ENCODE measurements at places on chromosomes 13 and 19.

GRCh38 chr19:6856749-6857372 lies 30.5 kb upstream of the ADGRE1 start:
- no peak for DNase-seq

DNA sequence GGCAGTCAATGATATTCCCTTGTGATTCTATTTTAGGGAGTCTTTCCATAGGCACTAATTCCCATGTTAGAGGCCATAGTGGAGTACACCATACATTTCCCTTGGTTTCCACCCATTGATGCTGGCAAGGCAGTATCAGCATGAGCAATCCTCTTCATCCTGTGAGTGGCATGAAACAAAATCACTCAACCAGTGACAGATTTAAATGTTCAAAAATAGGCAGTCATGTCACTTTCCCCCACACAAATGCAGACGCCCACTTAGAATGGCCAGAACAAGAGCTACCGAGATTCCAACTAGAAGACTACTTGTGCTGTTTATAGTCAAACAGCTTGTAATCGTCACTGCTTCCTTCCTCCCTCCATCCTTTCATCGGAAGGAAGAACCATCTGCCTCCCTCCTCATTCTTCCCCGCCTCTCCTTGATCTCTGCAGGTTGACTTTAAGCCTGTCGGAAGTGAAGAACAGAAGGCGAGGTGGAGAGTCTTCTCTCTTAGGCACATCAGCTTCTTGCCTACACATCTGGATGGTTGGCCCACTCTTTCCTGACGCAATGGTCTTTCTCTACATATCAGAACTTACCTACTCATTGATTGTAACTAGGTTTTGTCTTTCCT lies 22.6 kb downstream of the RASL11A start:
- no peak for DNase-seq

DNA sequence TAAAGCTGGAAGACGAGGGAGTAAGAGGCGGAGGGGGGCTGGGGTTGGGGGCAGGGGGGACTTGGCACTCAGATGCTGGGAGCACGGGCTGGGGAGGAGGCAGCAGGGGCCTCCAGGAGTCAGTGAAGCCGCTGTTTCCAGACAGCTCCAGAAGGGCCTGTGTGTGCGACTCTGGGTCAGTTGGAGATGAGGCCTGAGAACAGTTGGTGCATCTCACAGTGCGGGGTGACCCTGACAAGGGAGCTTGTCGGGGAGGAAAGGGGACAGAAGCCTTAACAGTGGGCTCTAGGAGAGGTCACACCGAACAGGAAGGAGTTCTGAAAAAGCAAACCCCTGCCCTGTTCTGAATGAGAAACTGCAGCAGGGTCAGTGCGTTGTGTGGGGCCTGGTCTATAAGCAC lies 11.2 kb downstream of the NAXD start:
- DNase-seq = no peak

DNA sequence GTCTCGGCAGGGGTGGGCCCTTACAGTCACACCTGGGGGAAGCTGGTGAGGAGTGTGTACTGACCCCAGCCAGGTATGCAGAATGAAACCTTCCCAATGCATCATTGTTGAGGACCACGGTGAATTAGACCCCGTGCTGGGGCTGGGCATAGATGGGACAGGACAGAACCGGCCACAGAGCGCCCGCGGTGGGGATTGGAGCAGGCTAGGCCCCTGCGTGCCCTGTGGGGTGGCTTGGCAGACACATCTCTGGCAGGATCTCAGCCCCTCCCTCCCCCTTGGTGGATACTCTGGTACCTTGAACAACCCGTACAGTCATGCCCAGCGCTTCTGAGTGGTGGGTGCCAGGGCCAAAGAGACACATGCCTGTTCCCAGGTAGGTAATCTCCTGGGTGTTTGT lies 200.6 kb downstream of the TEX29 start:
- DNase-seq = no peak

DNA sequence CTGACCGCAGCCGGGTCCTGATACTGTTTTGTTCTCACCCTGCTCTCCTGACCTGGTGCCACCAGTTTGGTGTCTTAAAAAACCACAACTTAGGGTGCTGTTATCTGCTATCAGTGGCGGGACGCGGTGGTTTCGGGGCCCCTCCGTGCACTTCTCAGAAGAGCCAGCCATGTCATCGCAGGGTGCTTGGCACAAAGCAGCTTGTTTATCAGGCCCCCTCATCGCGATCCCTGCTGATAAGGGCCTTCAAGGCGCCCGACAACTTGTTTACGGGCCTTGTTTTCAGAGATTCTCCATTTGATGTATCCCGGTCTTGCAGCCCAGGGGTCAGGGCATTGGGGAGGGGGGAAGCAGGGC lies 58.1 kb upstream of the KLF2 start:
- no peak for DNase-seq

DNA sequence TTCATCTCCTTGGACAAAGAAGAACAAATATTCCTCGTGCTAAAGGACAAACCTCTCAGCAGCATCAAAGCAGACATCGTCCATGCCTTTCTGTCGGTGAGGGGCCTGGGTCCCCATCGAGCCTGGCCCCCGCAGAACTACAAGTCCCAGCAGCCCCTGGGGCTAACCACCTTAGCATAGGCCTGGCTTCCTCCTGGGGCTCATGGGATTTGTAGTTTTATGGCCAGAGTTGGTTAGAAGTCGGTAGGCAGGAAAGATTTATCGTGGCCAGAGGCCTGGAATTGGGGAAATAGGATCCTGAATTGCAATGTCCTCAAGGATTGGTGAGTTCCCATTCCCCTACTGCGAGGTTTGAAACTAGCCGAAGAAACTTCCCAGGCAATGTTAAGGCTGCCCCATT lies 19.6 kb downstream of the TMEM150B start:
- DNase-seq = no peak

DNA sequence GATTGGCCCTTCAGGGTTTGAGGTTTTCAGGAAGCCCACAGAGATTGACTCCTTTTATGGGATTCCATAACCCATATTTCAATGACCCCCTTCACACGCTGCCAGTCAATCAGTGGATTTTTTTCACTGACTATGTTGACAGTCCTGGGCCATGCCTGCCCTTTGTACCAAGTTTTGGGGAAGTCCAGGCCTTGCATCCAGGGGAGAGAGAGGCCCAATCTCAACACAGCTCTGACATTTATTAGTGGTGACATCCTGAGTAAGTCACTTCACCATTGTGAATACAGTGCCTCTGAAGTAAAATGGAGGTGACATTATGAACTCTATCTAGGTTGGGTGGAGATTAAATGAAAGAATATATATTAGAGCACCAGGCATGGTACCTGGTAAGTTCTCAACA lies 181.1 kb downstream of the NUFIP1 start:
- no peak for DNase-seq

- DNase-seq = no peak
These were observed 189.7 kb downstream of the ENOX1 start for GRCh38 chr13:43596924-43597598.

DNA sequence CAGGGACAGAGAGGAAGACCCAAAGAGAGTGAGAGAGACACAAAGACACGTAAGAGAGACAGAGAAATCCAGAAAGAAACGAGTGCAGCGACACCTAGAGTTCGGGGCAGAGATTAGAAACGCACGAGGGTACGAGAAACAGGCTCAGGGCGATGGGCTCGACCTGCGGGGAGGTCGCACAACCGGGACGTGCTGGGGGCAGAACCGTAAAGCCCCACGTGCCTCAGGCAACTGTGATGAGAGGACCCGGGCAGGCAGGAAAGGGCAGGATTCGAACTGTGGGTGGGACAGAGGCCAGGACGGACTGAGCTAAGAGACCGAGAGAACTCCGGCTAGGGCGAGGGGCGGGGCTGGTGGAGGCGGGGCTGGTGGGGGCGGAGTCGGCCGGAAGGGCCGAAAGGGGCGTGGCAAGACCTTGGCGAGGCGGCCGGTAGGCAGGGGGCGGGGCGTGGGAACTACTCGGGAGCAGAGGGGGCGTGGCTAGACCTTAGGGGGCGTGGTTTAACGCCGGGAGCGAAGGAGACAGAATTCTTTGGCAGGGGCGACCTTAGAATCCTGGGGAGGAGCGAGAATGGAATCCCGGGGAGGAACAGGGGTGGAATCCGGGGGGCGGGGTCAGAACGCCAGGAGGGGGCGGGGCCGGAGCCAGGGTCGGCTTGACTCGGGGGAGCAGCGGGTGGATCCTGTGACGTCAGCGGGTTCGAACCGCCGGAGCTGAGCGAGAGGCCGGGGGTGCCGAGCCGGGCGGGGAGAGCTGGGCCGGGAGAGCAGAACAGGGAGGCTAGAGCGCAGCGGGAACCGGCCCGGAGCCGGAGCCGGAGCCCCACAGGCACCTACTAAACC lies at the start of gene NECTIN2:
NECTIN2 (plus strand) TSS at position 686 of the 843 bp plus-strand sequence. CDS start 229 bp downstream, outside the sequence.
- peak; percentile 96 for DNase-seq

- DNase-seq = no peak
These were observed 11.8 kb upstream of the HMGB1 start for GRCh38 chr13:30477346-30478195.

GRCh38 chr13:109629737-109630136 lies 156.6 kb downstream of the IRS2 start:
- DNase-seq = no peak

- no peak for DNase-seq
These were observed 9.1 kb upstream of the EBI3 start for GRCh38 chr19:4220188-4220587.

- DNase-seq = no peak
These were observed 599 bp upstream of the ZNF784 start for GRCh38 chr19:55625004-55625326.

DNA sequence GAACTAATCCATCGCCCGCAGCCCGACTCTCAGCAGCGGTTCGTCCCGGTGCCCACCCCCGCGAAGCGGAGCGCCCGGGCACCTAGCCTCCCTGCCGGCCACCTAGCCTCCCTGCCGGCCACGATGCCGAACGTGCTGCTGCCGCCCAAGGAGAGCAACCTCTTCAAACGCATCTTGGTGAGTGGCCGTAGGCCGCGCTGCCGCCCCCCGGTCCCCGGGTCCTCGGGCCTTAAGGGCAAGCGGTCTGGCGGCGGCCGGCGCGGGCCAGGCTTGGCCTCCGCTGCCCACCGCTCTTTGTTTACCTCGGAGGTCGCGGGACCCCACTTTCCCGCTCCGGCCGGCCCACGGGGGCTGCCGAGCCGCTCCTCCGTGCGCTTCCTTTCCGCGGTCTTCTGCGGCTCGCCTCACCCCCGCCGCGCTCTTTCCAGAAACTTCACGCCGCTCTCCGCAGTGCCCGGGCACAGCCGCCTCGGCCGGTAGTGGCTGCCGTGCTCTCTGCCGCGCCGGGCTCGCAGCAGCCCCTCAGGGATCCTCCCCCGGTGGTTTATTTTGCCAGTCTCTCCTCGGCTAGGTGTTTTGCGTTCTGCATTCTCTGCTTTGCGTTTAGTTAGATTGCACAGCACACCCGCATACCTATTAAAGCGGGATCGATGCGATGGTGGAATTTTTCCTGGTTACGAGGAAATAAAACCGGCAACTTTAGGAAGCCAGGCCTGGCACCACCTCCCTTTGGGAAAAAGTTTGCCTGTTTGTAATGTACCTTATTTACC lies 524 bp downstream of the NAA16 start:
- DNase-seq = peak; percentile 49

- no peak for DNase-seq
These were observed 43.4 kb downstream of the ACTN4 start for GRCh38 chr19:38690832-38691231.

- no peak for DNase-seq
These were observed 839 bp upstream of the CKAP2 start for GRCh38 chr13:52454459-52454819.

DNA sequence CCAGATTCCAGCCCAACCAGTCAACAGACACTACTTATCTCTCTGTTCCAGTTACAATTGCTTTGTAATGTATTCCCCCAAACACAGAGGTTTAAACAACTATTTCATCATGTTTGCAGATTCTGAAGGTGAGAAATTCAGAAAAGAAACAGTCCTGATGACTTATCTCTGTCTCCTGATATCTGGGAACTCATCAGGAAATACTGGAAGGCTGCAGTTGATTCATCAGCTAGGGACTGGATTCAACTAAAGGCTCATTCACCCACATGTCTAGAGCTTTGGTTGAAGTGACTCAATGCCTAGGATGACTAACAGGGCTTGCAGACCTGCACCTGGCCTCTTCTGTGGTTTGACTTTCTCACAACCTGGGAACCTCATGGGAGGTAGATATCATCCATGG lies 56.6 kb upstream of the GPC6 start:
- peak; percentile 74 for DNase-seq

DNA sequence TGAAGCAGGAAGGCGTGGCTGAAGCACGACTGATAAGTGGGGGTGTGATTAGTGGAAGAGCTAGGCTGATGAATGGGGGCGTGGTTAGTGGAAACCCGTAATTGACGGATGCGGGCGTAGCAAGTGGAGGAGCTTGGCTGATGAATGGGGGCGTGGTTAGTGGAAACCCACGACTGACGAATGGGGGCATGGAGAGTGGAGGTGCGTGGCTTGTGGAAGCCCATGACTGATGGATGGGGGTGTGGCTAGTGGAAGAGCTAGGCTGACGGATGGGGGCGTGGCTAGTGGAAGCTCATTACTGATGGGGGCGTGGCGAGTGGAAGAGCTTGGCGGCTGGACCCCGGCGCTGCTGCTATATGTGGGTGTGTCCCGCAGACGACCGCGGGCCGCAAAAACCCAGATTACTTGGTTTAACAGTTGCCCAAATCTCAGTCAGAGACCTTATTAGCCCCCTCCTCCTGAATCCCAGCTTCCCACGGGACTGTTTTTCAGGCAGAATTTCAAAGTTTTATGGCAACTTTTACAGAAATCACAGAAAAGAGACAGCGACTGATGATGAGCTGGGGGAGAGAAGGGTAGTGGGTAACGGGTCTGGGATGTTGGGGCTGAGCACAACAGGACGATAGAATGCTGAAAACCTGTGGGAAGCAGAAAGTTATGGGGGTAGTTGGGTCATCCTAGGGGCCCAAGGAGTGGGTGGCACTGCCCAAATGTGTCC lies 9.0 kb upstream of the MEIS3 start:
- DNase-seq = peak; percentile 98

DNA sequence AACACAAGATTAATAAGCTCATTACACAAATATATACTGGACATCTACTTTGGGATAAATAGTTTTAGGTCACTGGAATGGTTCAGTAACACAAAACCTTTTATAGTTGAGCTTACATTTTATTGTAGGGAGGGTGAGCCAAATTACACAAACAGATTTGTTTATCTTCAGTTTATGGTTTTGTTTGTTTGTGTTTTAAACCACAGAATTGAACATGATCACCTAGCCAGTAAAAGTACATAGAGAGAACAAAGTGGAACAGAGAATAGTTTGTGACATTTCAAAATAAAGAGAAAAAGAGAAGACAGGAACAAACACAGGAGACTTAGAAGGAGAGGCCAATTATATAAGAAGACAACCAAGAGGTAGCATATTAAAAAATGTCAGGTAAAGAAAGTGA lies 1930.2 kb upstream of the PCDH20 start:
- DNase-seq = no peak

Measured in kidney glomerular epithelial cell (primary cell).